Stimulated activated CD4-positive, alpha-beta T cell treated with anti-CD3 and anti-CD28 coated beads, Interleukin-15, amount 100 ng/mL, for 48 hours (primary cell): ENCODE measurements at places on chromosomes 16 and 17.
A peak's percentile ranks its signal among the peaks of the same experiment; 100 is the strongest.

DNA sequence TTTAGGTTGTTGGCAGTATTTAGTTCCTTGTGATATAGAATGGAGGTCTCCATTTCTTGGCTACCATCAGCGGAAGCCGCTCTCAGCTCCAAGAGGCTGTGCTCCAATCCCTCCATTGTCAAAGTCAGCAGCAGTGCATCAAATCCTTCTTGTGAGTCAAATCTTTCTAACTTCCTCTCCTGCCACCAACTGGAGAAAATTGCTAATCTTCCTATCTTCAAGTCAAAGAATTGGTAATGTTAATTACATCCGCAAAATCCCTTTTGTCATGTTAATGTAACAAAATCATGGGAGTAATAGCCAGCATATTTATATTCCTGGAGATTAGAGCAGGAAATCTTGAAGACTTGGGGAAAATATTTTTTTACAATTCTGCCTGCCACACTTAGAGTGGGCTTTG is 436.4 kb upstream of the DYNLRB2 start:
- DNase-seq = no peak

DNA sequence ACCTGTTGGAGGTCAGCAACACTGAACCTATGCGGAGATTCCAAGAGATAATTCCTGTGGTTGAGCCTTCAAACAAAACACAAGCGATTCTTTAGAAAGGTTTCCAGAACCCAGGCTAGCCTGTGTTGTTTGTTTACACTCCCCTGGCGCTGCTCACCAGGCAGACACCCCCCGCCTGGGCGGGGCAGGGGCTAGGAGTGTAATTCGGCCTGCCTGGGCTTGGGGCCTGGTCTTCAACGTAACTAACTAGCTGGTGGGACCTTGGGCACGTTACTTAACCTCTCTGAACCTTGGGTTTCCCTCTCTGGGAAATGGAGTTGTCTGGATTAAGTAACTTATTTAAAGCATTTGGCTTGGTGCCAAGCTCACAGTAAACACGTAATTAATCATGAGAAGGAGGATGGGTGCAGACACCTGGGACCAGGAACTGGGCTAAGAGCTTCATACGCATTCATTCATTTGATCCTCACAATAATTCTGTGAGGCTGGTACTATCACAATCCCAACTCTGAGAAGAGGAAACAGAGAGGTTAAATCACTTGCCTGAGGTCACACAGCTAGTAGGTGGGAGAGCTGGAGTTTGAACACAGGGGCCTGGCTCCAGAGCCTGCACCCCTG is 7.6 kb upstream of the ARHGAP27 start:
- no peak for DNase-seq

- no peak for DNase-seq
These were observed 23.8 kb downstream of the NLRP1 start for GRCh38 chr17:5560361-5560988.

DNA sequence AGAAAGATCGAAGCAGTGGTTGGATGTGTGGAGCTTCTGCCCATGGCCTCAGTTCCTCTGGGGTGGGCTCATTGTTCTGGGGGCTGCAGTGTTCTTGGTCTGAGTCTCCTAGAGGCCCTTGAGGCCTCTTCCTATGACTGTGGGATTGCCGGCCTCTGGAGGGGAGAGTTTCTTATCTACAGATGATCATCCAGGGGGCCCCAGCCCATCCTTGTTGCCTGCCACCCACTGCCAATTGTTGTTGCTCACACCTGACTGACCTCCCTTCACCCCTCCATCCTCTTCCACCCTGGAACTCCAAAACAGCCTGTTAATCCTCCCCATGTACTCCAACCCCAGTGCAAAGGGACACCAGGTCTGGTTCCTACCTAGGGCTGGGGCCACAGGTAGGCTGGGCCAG is 5.9 kb downstream of the B3GNT9 start:
- no peak for DNase-seq

DNA sequence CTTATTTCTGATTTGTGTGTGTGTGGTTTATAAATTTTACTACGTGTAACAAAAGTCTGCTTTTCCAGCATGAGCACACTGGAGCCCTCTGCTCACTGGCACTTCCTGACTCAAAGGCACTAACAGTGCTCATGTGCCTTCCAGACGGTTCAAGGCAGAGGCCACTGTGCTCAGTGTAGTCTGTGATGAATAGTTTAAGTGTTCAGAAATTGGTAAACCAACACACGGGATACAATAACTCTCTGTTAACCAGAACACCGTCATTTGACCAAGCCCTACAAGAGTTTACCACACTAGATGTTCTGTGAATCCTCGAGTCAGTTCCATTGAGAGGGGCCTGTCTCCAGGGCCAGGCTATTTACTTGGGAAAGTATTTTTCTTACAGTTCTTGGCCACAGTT is 191.9 kb downstream of the MRTFB start:
- no peak for DNase-seq

GRCh38 chr16:54974367-54974766 is 43.7 kb downstream of the IRX5 start:
- no peak for DNase-seq

- DNase-seq = peak; percentile 57
These were observed 35.4 kb downstream of the CDRT15 start for GRCh38 chr17:14201021-14201987.

- DNase-seq = no peak
These were observed 7.3 kb downstream of the CACNA1H start for GRCh38 chr16:1159973-1160772.

DNA sequence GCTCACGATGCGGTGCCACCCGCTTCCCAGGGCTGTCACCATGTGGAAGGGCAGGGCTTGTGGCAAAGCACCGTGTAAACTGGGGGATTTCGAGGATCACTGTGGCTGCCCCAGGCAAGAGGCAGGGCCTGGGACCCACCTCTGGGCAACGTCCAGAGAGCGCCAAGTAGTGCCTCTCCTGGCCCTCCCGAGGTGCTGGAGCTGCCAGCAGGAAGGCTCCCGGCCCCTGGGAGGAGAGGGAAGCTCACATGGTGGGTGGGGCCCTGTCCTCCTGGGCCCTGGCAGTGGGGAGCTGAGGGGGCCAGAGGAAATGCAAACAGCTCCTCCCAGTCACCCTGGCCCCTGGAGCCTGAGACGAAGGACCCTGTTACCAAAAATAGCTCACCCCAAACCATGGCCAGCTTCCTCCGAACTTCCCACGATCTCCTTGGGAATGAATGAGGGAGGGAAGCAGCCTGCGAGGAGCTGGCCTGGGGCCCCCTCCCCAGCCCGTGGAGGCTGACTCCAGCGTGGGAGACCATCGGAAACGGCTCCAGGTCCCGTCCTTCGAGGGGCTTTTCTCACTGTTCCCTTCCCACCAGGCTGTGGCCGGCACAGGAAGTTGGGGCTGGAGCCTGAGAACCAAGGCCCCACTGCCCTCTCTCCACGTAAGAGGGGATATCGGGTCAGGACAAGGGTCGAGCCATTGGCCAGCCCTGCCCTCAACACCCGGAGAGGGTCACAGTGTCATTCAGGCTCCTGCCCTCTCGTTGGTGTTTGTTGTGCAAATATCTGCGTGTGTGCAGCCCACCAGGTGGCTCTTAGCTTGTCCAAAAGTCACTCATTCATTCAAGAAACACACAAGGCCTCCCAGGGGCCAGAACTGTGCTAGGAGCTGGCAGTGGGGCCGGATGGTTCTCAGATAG is 17.7 kb downstream of the VASN start:
- no peak for DNase-seq

DNA sequence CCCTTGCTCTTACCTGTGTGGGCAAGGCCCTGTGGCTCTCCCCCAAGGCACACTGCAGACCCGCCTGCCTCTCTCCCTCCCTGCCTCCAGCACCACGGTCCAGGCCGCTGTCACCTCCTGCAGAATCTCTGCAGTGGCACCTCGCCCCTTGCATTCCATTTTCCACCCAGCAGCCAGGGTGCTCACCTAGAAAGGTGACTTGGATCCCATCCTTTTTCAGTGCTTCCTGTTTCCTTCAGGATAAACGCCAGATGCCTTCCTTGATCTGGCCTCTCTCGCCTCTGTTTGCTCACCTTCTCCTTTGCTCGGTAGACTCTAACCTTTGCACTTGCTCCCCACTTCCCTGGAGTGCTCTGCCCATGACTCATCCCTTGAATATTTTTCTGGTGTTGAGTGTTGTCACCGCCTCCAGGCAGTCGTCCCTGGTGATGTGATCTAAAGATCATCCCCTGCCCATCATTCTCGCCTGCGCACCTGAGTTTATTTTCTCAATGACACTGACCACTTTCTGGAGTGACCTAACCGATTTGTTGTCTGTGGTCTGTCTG is 79.2 kb upstream of the LGALS9 start:
- no peak for DNase-seq

- DNase-seq = no peak
These were observed 107.2 kb downstream of the USP32 start for GRCh38 chr17:60284709-60285108.

- DNase-seq = no peak
These were observed 519.1 kb downstream of the MAF start for GRCh38 chr16:79081297-79082066.

DNA sequence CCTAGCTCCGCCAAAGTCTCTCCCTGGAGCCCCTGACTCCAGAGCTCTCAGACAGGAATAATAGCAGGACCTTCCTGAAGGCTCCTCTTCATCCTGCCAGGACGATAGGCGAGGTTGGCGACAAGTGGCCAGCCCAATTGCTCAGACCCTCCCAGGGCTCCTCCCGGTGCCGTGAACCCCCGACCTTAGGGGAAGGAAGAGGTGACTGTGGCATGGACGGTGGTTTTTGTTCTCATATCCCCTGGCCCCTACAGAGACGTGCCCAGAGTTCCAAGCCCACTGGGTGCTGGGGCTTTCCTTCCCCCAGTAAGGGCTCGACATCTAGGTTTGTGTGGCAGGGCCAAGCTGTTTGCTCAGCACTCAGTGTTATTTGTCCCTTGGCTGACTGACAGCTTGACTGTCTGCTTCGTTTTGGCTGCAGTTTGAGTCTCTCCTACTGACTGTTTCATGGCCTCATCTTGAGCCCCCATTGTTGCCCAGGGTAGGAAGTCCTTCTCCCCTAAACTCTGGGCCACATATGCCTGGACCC is 4.6 kb upstream of the ADCY7 start:
- DNase-seq = no peak

- DNase-seq = no peak
These were observed 50.7 kb downstream of the AATF start for GRCh38 chr17:36999471-36999870.

- DNase-seq = no peak
These were observed 325.9 kb downstream of the SOX9 start for GRCh38 chr17:72446525-72447250.

GRCh38 chr16:67541391-67542263 is 13.0 kb downstream of the RIPOR1 start:
- no peak for DNase-seq

DNA sequence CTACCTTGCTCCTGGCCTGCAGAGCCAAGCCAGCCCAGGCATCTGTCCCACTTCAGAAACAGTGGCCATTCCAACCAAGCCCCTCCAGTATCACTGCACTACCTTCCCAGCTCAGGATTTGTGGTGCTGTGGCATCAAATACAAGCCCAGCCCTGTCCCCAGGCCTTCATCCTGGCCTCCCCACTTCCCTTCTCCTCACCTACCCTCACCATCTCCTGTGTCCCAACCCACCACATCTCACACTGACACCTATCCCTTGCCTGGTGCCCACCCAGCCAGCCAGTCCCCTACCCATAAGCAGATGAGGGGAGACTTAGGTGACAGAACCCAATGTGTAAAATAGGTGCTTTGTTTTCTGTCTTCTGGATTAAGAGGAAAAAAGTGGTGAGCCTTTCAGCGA is 66.0 kb upstream of the CDH5 start:
- no peak for DNase-seq

- DNase-seq = no peak
These were observed 20.7 kb upstream of the FOXJ1 start for GRCh38 chr17:76161619-76162266.

- no peak for DNase-seq
These were observed 134.9 kb downstream of the CCT6B start for GRCh38 chr17:34826332-34826731.

DNA sequence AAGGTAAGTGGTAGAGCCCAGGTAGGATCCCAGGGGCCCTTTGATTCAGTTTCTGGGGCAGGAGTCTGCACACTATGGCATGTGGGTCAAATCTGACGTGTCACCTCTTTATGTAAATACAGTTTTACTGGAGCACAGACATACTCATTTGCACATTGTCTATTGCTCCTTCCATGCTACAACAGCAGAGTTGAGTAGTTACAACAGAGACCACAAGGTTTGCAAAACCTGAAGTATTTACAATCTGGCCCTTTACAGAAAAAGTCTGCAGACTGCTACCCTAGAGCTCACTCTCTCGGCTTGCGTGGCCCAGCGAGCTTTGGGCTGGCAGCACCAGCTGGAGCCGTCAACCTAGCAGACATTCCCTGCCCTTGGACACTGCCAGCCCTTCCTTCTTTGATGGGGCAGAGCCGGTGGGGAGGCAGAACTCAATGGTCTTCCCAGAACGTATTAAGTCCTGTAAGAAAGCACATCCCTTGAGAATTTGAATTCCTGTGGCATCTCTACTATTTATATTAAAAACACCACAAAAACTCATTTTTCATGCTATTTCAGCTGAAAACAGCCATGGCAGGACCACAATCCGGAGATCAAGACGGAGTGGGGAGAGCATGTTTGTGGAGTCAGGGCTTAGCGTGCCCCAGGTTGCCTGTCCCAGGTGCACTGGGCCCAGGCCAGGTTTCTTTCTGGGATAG is 133.1 kb upstream of the NUDT7 start:
- no peak for DNase-seq

- DNase-seq = no peak
These were observed 12.8 kb downstream of the CYTH1 start for GRCh38 chr17:78769196-78769773.

GRCh38 chr17:28100251-28100650 is 57.8 kb downstream of the NLK start:
- no peak for DNase-seq

DNA sequence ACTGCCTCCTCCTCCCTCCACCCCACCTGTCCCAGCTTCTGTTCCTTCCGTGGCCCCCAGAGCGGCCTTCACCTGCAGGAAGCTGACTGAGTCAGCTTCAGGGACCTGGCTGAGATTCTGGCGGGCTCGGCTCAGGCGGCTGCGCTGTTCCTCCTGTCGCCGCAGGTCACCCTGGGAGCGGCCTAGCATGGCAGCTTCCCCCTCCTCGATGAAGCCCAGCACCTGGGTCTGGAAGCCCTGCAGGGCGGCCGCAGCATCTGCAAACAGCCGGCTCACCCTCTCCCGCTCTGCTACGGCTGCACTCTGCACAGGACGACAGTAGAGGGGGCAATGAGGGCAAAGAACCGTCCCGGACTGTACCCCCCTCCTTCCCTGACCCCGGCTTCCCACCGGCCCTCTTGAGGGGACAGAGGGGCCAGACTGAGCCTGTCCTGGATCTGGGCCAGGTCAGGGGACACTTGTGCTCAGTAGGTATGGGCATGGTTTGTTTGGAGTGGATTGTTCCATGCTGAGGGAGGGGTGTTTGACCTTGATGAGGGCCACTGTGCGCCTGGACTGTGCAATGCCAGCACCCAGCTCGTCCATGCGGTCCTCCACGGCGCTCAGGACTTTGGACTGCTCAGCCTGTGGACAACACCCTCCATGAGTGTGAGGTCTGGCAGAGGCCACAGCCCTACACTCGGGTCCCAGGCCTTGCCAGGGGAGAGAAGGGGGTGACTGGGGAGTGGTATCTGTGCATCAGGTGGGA is 2.0 kb downstream of the TRIM47 start:
- DNase-seq = peak; percentile 56

GRCh38 chr16:84438971-84439696 is 65.3 kb downstream of the MEAK7 start:
- no peak for DNase-seq

- DNase-seq = no peak
These were observed 212.3 kb upstream of the CHMP6 start for GRCh38 chr17:80779336-80779735.
